ENCODE measurements at places on chromosomes 11 and 22.

- no peak for DNase-seq
Observed at GRCh38 chr22:29890760-29891159, 7.8 kb downstream of the MTMR3 start.

- no peak for DNase-seq
Observed at GRCh38 chr22:17712441-17712840, 61.8 kb downstream of the BID start.

DNA sequence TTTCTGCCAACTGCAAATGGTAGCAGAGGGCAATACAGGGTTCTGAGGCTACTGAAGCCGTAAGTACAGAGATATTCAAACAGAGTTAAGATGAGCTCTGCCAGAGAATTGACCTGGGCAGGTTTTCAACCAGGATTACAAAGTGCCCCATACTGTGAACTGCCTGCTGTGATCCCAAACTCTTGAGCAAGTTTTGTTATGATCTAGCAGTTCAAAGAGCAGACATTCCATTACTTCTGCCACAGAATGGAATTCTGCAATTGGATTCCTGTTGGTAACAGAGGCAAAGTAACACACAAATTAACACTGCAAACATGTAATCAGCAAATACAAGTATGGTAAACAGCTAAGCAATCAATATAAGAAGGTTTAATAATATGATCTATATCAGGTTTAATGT, 31.2 kb downstream of the ALG9 start:
- no peak for DNase-seq

DNA sequence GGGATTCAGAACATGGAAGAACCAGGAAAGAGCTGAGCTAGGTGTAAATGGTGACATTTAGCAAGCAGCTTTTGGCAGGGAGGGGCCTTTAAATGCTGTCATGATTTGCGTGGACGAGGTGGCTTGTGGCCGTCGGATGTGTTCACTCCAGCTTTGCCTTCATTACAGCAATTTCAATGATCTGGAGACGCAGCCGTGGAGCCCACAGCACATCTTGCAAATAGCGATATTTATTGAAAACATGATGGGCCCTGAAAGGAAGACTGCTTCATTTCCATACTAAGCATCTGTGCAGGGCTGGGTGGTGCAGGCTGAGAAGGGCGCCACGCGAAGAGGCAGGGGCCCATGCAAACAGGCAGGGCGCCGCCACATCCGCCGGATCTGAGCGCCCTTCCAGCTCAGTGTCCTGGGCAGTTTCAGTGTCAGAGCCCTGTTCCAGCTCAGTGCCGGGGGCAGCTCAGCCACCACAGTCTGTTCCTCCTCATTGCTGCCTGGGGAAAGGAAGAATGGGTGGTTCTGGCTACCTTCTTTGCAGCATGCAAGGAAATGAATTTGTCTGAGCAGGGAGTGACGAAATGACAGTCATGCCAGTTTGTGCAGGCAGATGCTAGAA, 111.1 kb upstream of the TTC12 start:
- no peak for DNase-seq

DNA sequence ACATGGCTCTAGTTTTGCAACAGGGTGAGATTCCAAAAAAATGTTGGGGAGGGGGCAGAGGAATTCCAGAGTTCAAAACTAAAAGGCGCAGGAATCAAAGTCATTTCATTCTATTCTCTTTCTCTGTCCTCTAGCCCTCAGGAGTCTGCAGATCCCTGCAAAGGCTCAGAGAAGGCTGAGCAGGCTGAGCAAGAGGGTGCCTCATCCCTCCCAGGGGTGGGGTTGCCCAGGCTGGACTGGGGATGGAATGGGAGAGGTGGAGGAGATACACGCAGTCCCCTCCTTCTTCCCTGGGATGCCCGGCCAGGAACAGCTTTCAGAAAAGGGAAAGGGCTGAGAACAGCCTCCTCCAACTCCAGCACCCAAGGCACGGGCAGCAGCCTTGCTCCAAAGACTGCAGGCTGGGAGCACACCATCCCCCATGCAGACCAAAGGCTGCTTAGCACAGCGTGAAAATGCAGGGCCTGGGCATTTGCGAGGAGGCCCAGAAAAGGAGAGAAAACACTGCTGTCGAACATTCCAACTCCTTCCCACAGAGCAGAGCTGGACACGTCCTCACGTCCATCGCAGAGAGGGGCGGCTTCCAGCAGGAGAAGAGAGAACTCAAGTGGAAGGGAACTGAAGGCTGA, 51.8 kb downstream of the MN1 start:
- DNase-seq: no peak

DNA sequence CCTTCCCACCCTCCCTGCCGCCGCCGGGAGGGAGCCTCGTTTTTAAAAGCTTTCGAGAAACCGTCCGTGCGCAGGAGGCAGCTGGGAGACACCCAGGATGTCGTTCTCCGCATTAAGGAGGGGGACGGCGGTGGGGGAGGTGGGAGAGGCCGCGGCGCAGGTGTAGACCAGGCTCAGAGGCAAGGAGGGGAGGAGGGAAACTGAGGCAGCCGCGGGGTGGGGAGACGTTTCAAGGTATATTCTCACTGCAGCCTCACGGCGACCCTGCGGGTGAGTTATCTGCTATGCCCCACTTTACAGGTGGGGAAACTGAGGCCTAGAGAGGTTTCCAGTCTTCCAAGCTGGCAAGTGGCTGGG, 42.7 kb downstream of the CYTH4 start:
- no peak for DNase-seq

DNA sequence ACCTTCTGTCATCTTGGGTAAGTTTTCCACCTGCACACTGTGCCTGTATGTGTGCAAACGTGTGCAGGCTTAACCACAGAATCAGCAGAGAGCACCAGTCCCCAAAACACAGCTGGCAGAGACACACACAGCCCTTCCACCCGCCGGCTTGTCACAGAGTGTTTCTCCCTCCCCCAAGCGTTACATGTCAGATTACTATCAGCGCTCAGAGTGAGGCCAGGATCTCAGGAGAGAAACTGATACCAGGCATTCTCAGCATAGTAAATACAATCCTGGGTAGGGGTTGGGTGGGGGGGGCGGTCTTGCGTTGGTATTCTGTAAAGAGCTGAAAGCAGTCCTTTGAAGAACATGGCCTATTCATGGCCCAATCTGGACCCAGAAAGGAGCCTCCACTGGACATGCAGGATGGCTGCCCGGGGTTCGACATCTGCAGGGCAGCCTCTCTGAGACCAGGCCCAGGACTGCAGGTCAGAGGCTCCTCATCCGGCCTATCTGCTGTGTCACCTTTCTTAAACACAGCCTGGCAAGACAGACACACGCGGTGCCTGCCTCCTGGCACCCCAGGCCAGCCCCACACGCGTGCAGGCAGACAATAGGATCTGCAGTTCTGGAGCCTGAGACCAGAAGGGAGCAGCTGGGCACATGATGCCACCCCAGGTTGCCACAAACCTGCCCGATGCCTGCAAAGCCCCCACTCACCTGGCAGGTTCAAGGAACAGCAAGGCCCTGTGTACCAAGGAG, 1.7 kb downstream of the OSBPL5 start:
- DNase-seq: no peak

All from stimulated activated CD8-positive, alpha-beta memory T cell treated with anti-CD3 and anti-CD28 coated beads, Interleukin-2, amount 100 ng/mL, for 1 hour (primary cell).